A172 (cell line): ENCODE measurements at places on chromosomes 4 and X.

DNA sequence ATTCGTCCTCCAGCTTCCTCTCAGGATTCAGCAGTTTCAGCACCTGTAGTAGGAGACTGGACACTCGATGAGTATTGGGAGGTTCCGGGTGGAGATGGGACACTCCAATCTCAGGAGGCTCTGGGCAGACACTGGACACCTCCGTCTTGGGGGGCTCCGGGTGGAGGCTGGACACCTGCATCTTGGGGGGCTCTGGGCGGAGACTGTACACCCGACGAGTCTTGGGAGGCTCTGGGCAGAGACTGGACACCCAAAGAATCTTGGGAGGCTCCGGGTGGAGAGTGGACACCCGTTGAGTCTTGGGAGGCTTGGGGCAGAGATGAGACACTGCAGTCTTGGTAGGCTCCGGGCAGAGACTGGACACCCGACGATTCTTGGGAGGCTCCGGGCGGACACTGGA lies 28.7 kb upstream of the LANCL3 start:
- DNase-seq: no peak

DNA sequence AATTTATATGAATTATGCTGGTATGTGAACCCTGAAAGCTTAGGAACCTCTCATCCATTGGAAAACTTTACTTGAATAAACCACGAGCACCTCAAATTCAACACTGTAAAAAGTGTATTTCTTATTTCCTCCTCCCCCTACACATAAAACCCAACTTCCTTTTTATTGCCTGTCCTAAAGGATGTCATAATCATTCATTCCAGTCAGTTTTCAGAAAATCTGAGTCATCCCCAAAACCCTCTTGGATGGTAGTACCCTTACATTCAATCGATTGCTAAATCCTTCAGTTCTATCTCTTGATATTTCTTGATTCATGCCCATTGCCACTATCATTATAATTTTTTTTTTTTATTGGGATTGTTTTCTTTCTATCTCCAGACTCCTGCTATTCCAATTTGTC lies 91.1 kb upstream of the ATP8A1 start:
- DNase-seq: no peak

GRCh38 chr4:39453738-39454137 lies 5.0 kb downstream of the RPL9 start:
- no peak for DNase-seq

DNA sequence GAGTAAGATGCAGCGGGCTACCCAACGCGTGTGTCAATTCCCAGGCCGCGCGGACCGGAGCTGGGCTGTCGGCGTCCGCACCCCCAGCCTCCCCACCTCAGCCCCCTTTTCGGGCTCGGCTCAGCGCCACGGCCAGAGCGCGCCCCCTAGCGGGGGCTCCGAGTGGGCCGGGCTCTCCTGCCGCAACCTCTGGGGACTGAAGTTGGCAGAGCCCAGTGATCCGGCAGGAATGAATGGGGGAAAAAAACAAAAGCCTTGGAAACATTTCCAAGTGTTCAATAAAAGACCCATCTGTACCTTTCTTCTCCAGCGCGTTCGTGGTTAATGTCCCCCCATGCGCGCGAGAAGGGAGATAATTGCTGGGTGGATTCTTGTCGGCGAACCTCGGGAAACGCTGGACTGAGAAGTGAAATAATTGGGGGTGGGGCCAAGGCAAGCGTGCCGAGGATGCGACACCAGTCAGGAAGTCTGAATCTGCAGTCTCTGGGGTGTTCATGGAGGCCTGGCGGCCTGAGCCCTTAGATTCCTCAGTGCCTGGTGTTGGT lies 5.2 kb upstream of the ARX start:
- DNase-seq: peak; percentile 15

- no peak for DNase-seq
Observed at GRCh38 chr4:10101671-10102473, 14.7 kb downstream of the WDR1 start.

DNA sequence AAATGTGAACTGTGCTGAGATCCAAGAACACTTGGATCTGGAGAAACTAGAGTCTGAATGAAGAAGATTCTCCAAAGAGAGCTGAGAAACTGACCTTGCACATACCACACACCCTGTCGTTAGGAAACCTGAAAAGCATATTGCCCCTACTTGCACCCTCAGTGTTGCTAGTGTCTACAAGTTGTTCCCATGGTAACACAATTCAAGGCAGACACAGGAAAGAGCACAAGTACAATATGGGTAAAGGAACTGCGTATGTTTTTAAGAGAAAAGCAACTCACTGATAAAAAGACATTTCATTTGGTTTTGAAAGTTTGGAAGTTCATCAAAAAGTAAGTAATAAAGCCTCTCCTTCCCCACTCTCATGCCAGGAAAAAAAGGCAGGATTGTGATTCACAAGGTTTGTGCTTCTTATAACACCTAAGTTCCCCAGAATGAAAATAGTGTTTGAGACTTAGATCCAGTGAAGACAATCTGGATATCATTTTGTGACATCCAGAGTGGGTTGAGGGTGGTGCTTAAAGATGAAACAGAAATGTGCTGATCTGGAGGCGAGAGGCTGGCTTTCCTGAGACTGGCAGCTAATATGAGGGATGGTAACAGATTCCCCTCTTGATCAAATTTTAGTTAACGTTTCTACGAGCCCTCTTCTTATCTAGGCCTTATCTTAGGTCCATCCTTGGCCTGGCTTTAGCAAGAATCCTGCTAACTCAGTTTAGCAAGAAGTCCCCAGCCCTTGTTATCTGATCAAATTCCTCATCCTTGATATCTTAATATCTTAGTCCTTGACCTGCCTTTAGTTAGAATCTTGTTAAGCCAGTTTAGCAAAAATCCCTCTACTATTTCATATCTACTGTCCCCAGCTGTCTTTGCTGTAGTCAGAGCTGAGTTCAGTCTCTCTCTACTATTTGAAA lies 42.3 kb downstream of the NIPAL1 start:
- DNase-seq: no peak

DNA sequence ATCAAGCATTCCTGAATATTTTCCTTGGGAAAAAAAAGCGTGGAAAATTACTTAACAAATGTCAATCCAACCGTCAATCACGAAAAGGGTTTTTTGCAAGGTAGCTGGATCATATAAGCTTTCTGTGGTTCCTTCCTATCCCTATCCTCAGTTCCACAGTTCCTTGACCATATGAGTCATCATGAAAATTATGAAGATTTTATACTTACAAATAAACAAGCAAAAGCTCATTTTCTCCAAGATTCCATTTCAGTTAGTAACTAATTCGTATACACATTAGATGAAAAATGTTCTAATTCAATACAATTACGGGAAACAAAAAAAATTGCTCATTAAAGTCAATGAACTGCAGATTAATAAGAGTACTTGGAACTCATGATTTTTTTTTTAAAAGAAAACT lies 228.8 kb downstream of the NSUN7 start:
- DNase-seq: no peak
